ENCODE measurements at places on chromosomes 7 and 10.
A peak's percentile ranks its signal among the peaks of the same experiment; 100 is the strongest.

DNA sequence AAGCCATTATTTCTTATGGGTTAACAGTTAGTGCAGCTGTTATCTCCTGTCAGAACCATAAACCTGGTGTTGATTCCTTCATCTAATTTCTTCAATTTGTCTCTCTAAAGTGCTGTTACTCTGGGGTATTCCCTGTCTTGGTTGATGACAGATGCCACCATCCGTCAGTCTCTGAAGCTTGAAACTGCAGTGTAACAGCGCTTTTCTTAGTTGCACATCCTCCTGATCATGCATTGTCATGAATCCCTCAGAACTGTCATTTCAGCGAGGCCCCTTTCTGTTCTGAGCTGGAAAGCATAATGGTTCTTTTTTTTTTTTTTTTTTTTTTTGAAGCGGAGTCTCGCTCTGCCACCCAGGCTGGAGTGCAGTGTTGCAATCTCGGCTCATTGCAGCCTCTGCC lies 193.9 kb downstream of the SDK1 start:
- no peak for DNase-seq

GRCh38 chr7:20835111-20835750 lies 48.5 kb upstream of the SP8 start:
- DNase-seq, result no peak

DNA sequence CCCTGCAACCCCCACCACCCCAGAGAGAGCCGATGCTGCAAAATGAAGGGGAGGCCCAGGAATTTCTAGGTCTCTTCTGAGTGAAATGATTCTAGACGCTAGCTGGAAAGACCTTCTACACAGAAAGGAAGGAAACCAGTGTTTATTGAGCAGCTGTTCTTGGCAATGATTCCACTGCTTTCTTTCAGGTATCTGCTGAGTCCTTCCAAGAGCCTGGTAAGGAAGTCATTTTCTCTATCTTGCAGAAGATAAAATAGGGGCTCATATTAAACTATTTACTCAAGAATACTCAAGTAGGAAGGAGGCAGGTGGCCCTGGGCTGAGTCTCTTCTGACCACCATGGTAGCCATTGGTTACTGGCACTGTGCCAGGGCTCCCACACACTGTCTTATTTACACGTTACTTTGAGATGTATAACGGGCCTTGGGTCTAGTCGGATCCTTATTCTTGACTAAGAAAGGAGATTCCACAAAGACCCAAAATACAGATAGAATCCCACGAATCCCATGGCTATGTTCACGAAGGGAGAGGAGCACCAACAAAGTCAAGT lies 112.1 kb downstream of the GALNT11 start:
- DNase-seq, result no peak

- DNase-seq, result no peak
Observed at GRCh38 chr7:37318541-37318940, 130.1 kb downstream of the ELMO1 start.

DNA sequence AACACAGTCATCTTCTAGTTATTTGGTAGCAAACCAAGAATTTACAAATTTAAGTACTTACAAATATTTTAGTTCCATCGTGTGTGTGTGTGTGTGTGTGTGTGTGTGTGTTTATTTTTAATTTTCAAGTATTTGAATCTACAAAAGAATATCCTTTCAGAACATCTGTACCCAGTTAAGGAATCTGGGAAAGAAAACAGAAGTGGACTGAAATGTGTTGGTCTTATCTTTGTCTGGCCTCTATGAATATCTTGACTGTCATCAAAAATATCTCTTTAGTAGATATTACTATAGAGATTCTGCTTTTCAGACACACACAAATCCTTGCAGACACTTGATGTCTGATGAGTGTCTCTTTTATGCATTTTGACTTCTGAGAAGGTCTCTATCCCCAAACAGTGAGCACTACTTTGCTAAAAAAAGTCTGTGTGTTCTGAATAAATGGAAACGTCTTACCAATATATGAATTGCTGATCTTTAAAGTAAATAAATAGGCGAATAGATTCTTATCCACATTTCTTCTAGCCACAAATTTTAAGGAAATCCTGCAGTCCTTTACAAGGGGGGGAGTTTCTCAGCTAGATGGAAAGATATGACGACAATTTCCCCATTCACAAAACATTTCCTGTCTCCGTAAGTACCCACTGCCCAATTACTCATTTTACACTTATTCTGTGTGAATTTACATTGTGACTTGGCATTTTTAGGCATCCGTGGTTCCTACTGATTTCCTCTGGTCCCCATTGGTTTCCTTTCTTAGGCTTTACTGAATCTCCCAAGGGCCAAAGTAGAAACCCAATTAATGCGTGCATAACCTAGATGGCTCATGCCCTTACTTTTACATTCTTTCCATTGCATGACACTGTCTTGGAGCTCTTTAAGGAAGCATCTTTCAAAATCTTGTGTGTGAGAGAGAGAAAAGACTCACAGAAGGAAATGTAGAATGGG lies 36.0 kb downstream of the NRCAM start:
- no peak for DNase-seq

DNA sequence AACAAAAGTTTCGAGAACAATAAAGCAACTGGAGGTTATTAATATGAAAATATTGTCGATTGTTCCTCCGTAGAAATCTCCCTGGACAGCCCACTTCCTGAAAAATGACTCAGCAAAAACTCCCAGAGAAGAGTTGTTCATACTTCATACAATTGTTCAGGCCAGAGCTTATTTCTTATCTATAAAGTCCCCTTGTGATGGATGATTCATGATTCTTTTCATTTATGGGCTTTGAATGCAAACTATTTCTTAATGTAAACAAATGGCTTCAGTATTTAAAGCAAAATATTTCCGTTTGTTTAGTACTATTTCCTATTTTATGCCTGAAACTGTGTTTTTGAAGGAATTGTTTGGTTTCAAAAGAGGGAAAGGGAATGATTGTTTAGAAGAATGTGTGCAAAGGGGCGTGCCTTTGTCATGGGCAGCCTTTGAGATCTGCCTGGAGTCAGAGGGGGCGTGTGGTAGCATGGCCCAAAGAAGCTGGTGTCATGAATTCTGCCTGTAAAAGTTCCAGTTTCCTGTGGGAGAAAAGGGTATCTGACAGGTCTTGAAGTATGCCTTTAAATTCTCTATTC lies 26.2 kb upstream of the EXOC6 start:
- no peak for DNase-seq

DNA sequence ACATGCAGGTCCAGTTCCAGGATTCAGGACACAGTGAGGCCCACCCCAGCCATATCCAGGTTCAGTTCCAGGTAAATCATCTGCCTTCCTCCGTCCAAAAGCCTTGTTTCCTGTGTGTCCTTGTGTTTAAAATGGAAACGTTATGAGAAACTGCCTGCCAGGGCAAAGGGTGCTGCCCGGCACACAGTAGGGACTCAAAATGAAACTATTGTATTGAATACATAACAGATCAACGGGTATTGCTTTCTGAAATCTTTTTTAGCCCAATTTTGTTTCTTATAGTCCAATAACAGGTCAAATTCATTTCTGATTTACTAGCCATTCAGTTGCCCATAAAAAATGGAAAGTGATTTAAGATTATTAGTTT lies 115.5 kb downstream of the EGFR start:
- DNase-seq, result no peak

DNA sequence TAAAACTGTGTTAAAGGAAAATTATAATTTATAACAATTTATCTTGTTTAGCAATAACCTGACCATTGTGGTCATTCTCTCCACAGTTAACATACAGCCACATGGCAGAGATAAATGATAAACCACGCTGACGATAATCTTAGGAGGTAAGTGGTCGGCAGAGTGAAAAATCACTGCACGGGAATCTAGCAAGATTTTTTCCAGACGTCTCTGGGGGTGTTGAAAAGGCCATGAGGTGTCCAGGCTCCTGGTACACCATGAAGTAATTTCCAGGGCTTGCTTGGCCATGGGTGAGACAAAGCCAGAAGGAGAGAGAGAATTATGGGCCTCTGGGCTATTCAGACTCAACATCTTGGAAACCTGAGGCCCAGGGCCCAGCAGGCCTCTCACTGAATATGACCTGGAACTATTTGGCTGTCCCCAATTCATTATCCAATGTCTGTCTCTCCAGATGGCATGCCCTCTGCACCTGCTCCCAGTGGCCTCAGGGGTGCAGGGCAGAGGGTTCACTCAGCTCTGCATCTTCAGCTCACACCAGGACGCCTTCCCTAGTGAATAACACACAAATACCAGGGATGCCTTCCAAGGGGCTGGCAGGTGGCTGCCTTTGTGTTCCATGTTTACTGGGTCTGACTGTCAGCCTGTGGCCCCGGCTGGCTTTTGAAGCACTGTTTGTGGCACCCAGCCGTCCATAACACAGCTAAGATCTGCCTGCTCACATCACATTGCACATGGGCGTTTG lies 590.4 kb upstream of the PFKP start:
- no peak for DNase-seq

- no peak for DNase-seq
Observed at GRCh38 chr10:102859911-102860310, 5.9 kb downstream of the BORCS7 start.

- DNase-seq, result no peak
Observed at GRCh38 chr7:157690833-157691585, 354.2 kb downstream of the DNAJB6 start.

GRCh38 chr7:21149809-21150208 lies 278.1 kb upstream of the SP4 start:
- DNase-seq, result no peak

DNA sequence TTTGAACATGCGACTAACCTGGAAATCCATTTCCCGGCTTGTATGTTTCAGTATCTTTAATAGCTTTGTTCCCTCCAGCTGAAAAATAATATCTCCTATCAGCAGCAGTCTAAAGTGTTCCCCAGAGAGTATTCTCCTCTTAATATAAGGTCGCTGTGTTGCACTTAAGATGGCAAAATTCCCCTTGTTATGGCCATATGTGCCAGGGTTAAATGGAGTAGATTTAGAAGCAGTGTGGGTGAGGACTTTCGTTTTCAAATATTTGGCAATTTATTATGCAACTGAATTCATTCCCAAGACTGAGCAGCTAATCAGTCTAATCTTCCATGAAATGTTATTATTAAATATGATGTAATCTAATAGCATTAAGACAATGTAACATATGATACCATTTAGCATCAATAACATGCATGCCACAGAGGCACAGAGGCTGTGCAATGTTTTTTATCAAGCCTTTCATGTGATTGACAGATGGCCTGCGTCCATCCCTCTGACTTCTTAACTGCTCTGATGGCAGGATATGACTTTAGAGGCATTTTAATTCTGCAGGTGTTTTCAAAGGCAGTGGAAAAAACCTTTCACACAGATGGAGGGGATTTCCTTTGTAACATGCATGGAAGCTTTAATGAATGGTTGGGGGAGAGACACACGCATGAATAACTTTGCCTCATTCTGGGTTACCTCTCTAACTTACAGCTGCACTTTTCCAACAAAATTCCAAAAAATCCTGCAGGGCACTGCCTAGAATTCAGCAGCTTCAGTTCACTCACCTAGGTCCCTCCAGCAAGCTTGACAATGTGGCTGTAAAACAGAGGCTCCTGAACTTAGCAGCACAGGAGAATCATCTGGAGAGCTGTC lies 55.1 kb upstream of the ZPBP start:
- DNase-seq, result peak; percentile 56

DNA sequence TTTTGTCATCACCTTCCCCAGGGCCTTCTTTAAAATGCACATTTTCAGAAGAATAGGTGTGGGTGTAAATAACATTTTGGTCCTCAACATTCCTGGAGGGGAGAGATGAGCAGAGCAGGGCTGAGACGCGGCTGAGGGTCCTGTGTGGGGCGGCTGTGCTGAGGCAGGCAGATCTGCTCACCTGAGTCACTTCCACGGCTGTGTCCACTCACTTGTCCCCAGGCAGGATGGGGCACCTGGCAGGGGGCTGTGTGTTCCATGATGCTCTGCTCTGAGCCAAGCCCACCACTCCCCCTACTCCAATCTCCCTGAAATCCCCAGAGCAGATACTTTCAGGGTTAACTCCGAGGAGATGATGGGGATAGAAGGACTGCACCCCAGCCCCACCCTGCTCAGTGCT lies 93.8 kb downstream of the GLRX3 start:
- DNase-seq, result no peak
